ENCODE measurements at places on chromosomes 1 and 21.

DNA sequence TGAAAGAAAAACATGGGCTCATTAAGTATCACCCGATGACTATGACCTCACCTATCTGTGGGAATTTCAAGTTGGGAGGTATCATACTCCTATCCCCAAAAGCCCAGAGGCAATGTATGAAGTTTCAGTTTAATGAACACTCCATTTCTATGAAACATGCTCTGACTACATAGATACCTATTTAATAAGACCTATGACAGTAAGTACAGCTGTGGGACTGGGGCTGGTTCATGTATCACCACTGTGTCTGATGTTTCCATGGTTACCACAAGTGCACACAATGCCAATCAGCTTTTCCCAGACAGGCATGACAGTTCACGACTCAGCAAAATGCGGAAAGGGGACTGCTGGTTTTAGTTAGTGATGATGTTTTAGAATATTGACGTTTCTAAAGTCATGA, 167.7 kb downstream of the SIPA1L2 start:
- no peak for DNase-seq

DNA sequence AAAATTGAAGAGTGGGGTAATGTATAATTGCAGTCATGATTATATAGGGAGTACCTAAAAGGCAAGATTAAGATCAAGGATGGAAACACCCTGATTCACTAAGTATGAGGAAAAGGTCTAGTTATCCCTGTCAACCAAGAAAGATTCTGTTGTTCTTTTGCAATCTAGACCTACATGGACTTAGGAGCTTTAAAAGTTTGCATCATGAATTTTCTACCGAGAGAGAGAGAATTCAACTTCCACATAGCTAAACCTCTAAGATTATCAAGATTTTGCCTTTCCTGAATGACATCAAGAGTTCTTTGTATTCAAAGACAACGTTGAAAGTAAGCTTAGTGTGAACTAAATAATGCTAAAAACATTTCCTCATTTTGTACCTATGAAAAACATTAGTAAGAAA, 78.8 kb upstream of the RBM34 start:
- no peak for DNase-seq

DNA sequence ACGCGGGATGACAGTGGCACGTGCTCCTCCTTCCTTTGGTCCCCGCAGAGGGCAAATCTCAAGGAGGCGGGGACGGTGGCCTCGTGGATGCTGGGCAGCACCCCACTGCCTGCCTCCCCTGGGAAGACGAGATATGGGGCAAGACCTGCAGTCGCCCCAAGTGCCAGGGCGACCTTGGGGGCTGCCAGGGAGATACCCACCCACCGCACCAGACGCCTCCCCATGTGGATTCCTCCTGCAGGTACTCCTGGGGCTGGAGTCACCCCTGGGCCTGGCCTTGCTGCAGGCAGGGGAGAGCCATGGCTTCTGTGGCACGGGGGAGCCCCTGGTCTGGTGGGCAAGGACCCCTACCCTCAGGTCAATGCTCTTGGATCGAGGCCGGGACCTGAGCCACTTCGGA, 5.9 kb upstream of the AURKAIP1 start:
- DNase-seq, result no peak

- DNase-seq, result no peak
Observed at GRCh38 chr1:41024953-41025352, 3.4 kb upstream of the SLFNL1 start.

GRCh38 chr1:214469290-214469689, 82.1 kb downstream of the PTPN14 start:
- no peak for DNase-seq

DNA sequence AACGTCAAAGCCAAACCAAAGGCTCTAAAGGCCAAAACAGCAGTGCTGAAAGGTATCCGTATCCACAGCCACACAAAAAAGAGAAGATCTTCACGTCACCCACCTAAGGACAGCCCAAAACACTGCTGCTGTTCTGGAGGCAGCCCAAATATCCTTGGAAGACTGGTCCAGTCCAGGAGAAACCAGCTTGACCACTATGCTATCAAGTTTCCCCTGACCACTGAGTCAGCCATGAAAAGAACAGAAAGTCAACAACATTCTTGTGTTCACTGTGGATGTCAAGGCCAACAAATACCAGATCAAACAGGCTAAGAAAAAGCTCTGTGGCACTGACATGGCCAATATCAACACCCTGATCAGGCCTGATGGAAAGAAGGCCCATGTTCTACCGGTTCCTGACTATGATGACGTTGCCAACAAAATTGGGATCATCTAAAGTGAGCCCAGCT, 32.1 kb downstream of the ARID4B start:
- no peak for DNase-seq

- DNase-seq, result no peak
Observed at GRCh38 chr1:183794088-183794487, 10.8 kb upstream of the RGL1 start.

- no peak for DNase-seq
Observed at GRCh38 chr21:39696618-39697017, 48.4 kb upstream of the IGSF5 start.

GRCh38 chr1:52552236-52552504, 722 bp downstream of the TUT4 start:
- no peak for DNase-seq

- peak; percentile 81 for DNase-seq
Observed at GRCh38 chr1:93669369-93669768, 12.3 kb downstream of the BCAR3 start.

DNA sequence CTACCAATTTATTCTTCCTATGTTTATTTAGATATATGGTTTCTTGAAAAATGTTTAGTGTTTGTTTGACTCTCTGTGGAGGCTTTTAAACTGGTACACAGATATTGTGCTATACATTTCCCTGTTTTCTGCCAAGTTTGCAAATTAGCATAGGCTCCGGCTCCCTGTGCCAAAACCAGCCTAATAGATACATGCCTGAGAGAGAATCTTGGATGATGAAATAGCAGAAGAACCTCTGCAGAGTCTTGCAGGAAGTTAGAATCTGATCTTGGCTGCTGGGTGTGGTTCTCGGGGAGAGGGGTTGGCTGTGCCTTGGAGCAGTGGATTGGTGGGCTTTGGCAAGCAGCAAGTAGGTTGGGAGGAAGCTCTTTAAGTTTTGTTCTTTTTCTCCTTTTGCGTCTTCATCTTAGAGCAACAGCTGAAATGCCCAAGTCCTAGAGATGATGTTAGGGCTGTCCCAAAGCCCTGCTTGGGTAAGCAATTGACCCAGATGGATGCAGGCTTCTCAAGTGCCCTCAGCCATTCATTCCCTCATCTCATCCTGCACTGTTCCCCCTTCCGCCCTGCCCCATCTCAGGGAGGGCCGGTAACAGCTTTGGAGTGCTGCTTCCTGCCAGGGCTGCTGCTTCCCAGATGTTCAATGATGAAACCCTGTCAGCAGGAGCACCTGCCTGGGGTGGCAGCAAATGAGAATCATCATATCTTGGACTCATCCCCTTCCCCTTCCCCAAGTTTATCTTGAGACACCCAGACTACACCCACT, 9.3 kb downstream of the PLA2G2A start:
- DNase-seq, result no peak

DNA sequence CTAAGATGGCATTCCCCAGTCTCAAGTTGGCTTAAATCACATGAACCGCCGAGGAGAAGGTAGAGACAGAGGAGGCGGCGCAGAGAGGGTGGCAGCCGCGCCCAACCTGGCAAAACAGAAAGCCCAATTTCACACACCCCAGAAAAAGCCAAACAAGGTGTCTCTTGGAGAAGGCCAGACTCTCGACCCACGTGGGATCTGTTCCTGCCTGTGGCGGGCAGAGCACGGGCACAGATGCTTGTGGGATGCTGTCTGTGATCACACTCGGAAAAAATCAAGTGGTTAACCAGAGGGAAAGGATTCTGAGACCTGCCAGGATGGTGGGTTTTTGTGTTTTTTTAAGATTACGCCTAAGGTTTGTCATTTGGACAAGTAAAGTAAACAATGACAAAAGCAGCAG, 80.7 kb downstream of the MRPL37 start:
- DNase-seq, result no peak

- DNase-seq, result no peak
Observed at GRCh38 chr21:45436351-45437065, 31.5 kb downstream of the COL18A1 start.

DNA sequence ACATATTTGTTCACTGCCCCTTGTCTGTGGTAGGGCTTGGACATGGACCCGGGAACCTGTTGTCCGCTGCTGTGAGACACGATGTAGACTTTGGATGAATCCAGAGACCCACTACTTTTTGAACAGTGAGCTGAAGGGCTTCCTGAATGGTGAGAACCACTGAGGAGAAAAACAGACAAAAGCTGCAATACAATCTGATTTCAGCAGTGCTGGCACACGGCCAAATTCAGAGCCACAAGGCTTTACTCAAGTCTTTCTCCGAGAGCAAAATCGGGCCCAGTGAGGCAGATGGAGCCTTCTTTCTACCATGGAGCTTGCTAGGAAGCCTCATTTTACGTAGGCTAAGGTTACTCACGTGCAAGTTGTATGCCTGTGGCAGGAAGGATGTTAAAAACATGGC, 197.6 kb downstream of the SIPA1L2 start:
- DNase-seq, result no peak

- peak; percentile 73 for DNase-seq
Observed at GRCh38 chr1:207049974-207050391, 1.0 kb downstream of the YOD1 start.

- no peak for DNase-seq
Observed at GRCh38 chr1:208347191-208347590, 103.0 kb upstream of the PLXNA2 start.

- DNase-seq, result peak; percentile 46
Observed at GRCh38 chr1:16441282-16441665, 750 bp downstream of the NECAP2 start.

GRCh38 chr1:169103002-169103401, 3.5 kb upstream of the ATP1B1 start:
- no peak for DNase-seq

- DNase-seq, result no peak
Observed at GRCh38 chr1:43992232-43992995, 1.0 kb downstream of the CCDC24 start.

- peak; percentile 48 for DNase-seq
Observed at GRCh38 chr1:207145401-207146058, 41.5 kb downstream of the C4BPA start.

DNA sequence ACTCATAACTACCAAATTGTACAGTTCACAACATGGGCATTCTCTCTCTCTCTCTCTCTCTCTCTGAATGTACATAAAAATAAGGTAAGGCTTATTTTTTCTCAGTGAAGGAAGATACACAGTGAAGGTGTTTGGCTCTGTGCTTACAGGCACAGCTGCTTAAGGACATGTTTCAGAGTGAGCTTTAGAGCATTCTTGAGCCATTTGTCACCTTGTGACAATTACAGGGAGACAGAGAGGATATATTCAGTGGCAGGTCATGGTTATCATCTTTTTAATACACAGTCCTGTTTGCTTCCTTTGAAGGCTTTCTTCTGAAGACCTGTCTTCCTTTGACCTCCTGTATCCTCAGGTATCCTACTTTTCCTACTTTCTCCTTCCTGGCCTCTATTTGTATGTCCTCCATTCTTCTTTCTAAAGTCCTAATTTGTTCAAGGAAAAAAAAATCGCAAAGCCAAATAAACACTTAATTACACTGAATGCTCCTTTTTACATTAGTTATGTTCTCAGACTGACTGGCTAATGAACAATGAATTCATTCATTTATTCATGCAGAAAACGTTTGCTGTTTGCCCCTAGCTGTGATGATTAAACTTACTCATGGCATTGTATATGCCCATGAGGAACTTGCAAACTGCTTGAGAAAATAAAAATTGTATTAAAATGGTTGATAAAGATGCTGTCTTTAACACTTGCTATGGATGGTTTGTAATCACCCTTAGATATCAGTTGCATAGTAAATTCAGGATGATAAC, 33.4 kb downstream of the HSD17B7 start:
- no peak for DNase-seq

GRCh38 chr1:109637446-109637845, 17.8 kb downstream of the AMPD2 start:
- DNase-seq, result no peak

- DNase-seq, result no peak
Observed at GRCh38 chr1:67610450-67610849, 74.6 kb upstream of the GADD45A start.

DNA sequence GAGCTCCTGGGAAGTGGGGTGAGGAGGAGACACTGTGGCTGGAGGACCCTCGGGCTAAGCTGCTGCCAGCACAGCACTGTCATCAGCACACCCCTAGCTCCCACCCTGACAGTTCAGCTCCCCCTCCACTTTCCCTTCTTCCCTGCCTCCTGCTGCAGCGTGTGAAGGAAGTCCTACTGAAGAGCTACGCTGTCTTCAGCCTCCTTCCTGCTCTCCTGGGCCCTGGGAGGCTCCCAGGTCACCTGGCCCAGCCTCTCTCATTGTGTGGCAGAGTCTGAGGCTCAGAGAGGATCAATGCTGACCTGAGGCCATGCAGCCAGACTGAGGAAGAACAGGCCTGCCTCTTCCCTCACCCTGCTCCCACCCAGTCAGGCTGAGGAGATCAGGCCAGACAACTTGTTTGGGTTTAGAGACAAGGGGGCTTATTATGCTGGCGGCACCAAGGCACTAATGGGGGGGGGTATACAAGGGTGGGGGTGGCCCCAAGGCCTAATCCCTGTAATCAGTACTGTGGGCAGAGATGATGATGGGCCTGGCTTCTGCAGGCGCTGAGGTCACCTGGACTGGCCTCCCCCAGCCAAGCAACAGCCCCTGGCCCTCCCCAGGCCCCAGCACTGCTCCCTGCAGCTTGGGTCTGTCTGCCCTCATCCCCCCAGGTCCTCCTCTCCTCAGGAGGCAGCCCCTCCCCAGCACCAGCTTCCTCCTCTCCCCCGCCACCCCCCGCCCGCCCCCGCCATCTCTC, 9.1 kb downstream of the NES start:
- no peak for DNase-seq

GRCh38 chr1:195141294-195141693, 1466.9 kb downstream of the KCNT2 start:
- no peak for DNase-seq

GRCh38 chr21:44708866-44709425, 2.4 kb downstream of the TSPEAR start:
- no peak for DNase-seq

DNA sequence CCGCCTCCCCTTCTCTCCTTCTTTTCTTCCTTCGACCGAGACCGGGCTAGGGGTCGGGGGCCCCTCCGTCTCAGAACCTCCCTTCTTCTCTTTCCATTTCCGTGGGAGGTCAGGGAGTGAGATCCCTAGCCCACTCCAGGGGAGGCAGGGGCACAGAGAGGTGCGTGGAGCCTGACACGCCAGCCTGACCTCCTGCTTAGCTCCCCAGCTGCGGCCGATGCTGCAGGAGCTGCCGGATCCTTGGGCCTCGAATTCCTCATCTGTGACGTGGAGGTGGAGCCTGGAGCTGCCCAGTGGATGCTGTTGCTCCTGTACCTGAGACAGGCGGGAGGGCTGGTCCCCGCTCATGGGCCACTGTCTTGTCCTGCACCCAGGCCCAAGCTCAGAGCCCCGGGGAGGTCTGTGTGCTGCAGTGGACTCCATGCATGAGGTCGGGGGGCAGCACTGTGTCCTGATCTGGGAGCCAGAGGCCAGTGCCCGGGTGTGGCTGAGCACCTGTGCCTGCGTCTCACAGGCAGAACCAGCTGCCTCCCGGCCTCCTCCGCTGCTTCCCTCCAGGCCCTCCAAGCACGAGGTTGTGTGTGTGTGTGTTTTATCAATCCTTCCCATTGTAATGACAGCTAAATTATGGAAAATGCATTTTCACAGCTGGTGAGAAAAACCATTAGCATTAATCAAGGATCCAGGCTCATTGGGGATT, 55.3 kb upstream of the TTC34 start:
- no peak for DNase-seq
